ENCODE measurements at places on chromosomes 1 and 21.

GRCh38 chr1:26283871-26284596 is 4.1 kb downstream of the SH3BGRL3 start:
- DNase-seq: no peak

DNA sequence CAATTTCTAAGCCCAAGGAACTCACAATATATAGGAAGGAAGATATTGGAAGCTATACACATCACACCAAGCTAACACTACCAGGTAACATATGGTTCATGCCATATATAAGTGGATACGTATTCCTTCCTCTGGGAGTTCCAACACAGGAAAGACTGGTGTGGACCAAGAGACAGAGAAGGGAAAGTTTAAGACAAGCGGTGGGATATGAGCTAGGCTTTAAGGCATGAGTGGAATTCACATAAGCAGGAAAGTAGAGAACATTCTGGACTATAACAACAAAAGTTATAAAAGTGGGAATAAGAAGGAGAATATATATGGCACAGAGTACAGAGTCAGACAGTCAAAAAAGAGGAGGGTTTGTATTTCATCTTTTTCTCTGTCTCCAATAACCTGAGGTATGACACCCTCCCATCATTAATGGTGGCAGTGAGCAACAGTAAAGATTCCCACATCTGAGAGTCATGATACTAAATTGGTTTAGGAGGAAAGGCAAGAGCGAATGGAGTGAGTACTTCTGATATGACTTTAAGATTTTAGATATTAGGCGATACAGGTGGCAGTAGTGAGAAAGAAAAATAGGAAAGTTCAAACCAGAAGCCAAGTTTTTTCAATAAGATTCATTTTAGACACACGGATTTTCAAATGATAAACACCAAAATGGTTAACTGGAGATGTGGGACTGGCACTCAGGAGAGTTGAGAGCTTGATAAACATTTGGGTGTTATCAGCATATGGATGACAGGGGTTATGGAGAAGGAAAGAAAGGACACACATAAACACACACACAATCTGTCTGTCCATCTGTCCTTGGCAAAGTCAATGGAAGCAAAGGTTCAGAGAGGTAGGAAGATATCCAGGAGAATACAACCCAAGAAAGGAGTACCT is 87.4 kb upstream of the TTC39A start:
- DNase-seq: peak; percentile 26

- no peak for DNase-seq
Measured at GRCh38 chr1:185139246-185139645, 17.5 kb downstream of the TRMT1L start.

DNA sequence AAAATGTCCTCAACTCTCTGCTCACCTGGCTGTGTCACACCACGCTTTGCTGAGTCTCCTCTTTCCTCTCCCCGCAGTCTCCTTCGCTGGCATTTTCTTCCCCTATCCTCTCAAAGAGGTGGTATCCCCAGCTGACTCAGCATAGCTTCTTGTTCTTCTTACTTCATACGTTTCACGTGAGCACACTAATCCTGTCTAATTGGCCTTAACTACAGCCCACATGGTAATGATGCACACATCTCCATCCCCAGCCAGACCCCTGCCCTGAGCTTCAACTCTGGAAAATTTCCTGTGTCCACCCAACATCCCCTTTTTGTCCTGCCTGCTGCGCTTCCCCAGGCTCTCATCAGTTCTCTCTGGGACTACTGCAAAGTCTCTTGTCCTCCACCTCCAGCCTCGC is 169.8 kb downstream of the TTLL7 start:
- DNase-seq: peak; percentile 85

- no peak for DNase-seq
Measured at GRCh38 chr1:173100476-173101107, 49.9 kb upstream of the TNFSF18 start.

- peak; percentile 82 for DNase-seq
Measured at GRCh38 chr1:56644064-56644918, 823 bp upstream of the PRKAA2 start.

DNA sequence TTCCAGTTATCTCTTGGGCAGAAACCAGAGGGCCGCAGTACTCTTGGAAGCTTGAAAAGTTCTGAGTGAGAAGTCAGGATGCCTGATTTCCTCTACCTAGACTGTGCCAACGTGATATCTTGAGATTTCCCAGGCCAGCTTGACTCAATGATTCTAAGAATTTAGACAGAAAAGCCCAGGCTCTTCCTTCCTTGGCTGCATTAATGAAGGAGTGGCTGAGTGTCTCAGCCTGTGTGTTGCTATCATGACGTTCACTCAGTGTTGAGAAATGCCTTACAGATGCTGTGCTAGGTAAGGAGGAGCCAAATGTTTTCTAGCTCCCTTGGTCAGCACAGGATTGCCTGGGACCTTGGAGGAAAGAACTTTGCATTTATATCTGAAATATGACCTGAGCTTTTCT is 454.1 kb upstream of the USP24 start:
- DNase-seq: no peak

GRCh38 chr1:77057994-77058585 is 161.1 kb downstream of the PIGK start:
- no peak for DNase-seq

DNA sequence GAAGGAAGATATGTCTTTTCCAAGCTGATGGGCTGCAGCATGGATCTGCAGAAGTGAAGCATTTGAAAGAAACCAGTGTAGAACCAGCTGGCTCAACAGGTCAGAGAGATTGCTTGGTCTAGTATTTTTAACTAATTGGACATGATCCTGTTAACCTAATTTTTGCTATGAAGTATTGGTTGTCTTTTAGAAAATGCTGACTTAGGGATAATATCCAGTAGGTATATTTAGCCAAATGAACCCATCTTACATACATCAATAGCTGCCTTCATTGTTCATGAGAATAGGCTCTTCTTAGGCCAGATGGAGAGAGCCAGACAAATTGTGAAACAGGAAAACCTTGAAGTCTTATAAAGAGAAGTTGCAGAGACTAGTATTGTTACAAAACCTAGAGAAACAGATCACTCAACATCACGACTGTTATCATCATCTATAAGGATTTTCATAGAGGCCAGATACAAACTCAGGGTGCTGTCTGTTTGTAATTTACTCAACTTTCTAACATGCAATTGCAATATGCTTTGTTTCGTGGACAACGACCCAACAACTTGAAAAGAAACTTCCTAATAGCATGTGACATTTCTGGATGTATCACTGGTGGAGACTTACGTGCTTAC is 148.2 kb downstream of the DISC1 start:
- no peak for DNase-seq

DNA sequence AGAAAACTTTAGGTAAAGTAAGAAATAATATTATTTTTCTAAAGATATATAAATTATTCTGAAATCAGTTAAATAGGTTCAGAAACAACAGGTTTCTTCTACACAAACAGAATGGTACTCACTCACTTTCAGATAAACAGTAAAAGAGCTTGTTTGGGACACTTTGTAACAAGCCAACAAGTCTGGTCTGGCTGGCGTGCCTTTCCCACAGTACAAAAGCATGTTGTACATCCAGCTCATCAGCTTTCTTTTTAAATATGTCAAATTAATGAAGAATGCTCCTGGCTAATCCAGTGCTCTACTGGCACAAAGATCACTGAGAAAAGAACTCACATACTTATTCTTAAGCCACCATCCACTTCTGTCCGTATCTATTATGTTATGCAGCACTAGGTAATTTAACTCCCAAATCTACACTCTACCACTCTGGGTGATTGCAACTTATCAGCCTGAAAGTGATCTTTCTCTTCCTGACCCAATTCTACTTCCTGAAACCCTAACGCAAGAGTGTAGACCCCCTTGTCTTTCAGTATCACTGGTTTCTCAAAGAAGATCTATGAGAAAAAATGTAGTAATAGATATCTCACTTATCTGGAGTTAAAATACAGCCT is 32.6 kb downstream of the TRIT1 start:
- DNase-seq: no peak

GRCh38 chr1:84089465-84089864 is 54.6 kb upstream of the PRKACB start:
- DNase-seq: no peak

DNA sequence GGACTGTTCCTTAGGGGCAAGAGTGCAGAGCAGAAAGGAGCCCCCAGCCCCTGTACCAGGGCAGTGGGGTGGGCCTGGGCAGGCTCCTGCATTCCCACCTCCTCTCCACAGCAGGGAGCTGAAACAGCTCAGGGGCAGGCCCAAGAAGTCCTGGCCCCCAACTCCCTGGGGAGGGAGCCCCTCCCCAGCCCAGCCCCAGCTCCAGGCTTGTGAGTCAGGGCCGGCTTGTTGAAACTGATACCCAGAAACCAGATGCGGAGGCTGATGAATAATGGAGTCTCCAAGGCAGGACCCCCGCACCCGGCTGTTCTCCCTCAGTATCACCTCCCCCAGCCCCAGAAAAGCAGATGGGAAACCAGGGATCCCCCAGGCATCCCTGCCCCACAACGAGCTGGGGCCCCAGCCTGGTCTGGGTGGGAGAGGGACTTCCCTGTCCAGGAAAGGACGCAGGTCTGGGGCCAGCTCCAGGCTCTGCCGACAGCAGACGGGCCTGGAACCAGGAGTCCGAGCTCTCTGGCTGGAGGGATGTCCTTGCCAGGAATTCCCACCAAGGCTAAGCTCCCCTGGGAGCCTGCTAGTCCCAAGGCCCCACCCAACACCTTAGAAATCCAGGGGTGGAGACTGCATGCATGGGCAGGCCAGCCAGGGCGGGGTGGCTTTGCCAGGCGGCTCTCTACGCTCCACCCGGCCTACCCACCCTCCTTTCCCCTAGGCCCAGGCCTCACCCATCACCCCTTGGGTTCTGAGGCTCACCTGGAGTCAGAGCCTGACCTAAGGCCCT is 2.7 kb downstream of the PLEKHG5 start:
- DNase-seq: peak; percentile 74

DNA sequence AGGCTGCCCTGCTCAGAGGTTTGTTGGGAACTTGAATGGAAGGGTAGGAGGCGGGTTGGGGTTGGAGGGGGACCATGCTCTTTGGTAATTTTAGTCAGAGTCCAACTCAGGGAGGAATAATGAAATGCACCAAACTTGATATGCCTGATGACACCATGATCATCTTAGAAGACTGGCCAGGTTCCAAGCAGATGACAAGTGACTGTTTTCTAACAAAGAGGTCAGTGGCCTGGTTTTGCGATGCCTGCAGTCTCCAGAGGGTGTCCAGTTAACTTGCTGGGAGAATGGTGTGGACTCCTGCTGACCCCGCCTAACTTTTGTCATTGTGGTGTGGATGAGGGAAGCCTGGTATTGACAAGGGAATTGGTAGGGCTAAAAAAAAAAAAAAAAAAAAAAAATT is 12.4 kb downstream of the VANGL1 start:
- no peak for DNase-seq

GRCh38 chr1:46130121-46130520 is 2.3 kb downstream of the PIK3R3 start:
- DNase-seq: no peak

- DNase-seq: no peak
Measured at GRCh38 chr1:153631047-153632022, 2.5 kb upstream of the CHTOP start.

DNA sequence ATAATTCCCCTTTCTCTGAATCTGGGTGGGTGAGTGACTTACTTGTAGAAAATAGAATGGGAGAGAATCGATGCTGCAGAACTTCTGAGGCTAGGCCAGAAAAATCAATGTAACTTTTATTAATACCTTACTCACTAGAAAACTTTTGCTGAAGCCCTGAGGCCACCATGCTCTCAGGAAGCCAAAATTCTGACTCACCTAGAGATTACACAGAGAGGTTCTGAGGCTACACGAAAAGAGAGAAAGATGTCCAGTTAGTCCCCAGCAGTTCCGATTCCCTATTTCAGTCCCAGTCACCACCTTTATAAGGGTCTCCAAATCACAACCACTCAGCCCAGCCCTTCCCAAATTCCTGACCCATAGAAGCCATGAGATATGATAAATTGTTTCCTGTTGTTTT is 135.2 kb downstream of the NTPCR start:
- no peak for DNase-seq

GRCh38 chr1:88104236-88104635 is 579.8 kb upstream of the PKN2 start:
- no peak for DNase-seq

- DNase-seq: peak; percentile 64
Measured at GRCh38 chr1:206117151-206117948, at the start of gene AVPR1B. AVPR1B (minus strand) TSS chr1:206117388; CDS start chr1:206116890, 498 bp downstream.

- no peak for DNase-seq
Measured at GRCh38 chr1:199151634-199152425, 513.0 kb downstream of the PTPRC start.

DNA sequence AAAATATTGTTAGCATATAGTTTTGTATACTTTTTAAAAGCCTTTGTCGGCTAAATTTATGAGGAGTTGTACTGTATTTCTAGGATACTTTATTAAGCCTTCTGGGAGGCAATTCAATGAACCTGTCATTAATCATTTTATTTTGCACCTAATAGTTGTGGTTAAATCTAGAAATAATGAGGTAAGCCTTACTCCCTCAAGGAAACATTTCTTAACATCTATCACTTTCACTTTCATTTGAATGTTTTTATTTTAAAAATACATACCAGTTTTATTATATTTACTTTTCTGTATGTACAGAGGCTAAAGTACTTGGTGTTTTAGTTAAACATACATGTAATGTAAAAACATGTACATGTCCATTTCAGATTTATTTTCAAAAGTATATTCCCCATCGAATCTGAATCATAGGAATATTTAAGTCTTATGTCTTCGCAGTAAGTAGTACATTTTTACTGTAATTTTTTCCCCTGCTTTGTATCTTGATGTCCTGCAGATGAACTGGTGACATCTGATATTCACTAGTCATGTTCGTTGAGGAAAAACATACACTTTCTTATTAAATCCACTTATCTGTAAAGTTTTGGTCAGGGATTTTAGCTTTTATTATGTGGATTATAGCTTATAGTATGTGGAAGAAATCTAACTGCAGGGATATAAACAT is 82.8 kb downstream of the DISP1 start:
- no peak for DNase-seq

DNA sequence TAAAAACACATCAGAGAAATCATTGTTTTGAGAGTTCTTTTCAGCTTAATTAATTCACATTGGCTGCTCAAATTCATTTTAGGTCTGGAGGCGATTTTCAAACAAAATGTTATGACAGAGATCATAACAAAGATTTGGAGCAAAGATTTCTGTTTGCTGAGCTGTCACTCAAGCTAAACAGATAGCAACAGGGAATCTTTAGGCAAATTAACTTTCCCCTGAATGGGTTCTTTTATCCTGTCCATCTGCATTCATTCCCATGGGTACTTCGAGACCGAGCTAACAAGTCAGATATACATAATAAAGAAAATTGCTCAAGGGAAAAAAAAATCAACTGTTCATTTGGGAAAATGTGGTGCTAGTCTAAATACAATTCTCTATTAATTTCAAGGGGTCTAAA is 30.2 kb upstream of the CA6 start:
- no peak for DNase-seq

- peak; percentile 18 for DNase-seq
Measured at GRCh38 chr21:41767606-41768436, 969 bp upstream of the RIPK4 start.

DNA sequence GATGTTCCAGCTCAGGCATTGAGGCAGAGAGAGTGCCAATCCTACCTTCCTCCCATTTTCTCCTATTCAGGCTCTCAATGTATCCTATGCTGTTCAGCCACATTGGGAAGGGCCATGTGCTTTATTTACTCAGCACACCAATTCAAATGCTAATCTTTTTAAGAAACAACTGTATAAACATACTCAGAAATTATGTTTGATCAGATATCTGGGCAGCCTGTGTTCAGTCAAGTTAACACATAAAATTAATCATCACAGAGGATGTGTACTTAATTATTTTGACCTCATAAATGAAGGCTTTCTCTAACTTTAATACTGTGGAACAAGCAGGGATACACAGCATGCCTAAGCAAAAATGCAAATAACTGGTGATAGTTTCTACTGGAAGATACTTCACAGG is 149.8 kb downstream of the NCAM2 start:
- no peak for DNase-seq

GRCh38 chr1:74812180-74812541 is 79.2 kb downstream of the TYW3 start:
- DNase-seq: no peak
